GDM1 (cell line): ENCODE measurements at places on chromosomes 3 and 15.
A peak's percentile ranks its signal among the peaks of the same experiment; 100 is the strongest.

DNA sequence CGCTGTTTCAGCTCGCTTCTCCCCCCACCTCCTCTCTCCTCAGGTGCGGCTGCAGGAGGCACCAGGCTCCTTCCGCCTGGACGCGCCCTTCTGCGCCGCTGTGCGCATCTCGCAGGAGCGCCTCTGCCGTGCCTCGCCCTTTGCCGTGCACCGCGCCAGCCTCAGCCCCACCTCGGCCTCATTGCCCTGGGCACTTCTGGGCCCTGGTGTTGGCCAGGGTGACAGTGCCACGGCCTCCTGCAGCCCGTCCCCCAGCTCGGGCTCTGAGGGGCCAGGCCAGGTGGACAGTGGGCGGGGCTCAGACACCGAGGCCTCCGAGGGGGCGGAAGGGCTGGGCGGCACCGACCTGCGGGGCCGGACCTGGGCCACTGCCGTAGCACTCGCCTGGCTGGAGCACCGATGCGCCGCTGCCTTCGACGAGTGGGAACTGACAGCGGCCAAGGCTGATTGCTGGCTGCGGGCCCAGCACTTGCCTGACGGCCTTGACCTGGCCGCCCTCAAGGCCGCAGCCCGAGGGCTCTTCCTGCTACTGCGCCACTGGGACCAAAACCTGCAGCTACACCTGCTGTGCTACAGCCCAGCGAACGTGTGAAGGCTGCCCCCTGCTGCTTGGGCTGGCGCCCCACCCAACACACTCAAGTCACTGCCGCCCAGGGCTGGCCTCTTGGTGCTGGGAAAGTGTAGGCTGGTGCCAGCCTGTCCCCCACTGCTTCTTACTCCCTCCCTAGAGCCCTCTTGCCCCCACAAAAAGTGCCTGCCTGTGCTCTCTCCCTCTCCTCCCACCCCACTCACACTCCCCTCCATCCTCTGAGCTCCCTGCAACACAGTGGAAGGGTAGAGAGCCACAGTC is 7.1 kb downstream of the ALG3 start:
- no peak for DNase-seq

GRCh38 chr3:119973018-119973646 is 121.1 kb downstream of the GSK3B start:
- DNase-seq: no peak

- no peak for DNase-seq
Measured at GRCh38 chr3:51942603-51943450, 664 bp downstream of the PARP3 start.

DNA sequence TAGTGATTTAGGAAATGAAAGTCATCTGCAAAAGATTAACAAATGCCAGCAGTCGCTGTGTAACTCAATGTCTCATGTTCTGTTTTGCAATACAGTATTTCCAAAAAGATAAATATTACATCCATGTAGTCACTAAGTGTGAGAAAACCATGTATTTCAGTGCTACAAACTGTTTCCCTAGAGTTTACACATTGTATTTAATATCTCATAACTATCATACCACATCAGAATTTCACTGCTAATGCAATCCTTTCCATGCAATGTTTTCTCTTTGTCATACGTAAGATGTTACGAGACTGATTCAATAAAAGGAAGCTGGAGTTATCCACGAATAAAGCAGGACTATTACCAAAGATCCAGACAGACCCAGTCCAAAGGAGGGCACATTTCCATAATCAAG is 269.4 kb downstream of the GBE1 start:
- no peak for DNase-seq

DNA sequence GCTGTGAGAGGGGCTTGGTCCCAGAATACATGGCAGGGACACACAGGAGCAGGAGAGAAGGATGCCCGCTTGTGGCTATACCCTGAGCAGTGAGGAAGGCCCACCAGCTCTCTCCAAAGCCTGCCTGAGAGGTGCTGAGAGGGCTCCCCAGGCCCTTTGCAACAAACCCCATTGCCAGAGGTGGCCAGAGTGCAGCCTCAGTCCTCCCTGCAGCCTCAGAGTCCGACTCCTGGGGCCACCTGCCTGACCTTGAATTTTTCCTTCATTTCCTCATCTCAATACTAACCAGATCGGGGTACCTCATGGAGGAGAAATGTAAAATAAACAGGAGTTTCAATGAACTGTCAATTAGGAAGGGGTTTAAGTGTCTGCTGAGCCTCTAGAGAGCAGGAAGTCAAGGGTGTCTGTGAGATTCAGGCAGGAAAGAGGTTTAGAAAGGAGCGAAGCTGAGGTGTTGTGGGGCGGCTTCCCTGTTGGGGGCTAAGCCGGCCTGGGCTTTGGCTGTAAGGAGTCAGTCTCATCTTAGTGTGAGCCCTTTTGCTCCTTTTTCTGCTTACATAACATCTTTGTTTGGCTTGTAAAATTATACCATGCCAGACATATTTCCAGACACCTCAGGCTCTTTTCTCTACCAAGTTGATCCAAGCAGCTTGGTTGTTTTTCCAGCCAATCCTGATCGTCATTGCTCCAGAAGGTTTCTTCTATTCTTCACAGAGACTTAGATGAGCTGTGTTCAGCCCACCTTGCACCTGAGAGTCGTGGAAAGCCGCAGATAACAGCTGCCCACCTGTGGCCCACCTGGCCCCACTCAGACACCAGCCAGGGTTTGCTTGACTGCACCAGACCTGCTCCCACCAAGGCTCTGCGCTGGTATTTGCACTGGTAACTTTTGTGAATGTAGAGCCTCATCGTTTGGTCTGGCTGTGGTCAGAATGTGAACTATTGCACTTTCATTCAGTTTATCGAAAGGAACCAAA is 36.7 kb downstream of the CMTM7 start:
- peak; percentile 36 for DNase-seq

- DNase-seq: no peak
Measured at GRCh38 chr3:120648290-120648689, 33.7 kb downstream of the HGD start.

GRCh38 chr15:71649894-71650293 is 160.5 kb upstream of the NR2E3 start:
- DNase-seq: no peak

DNA sequence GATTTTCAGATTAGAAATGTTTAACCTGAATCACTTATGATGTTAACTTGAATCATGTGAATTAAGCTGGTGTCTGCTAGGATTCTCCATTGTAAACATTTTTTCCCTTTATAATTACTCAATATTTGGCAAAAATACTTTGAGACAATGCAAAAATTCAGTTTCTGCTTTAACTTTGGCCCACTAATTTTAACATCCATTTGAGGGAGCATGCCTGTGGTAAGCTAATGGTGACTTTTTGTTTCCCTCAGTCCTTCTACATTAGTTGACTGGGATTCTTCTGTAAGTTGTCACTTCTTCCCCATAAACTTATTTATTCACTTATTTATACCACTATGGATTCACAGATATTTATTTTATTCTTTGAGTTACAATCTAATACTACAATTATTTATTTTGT is 59.3 kb downstream of the PIK3R4 start:
- no peak for DNase-seq

DNA sequence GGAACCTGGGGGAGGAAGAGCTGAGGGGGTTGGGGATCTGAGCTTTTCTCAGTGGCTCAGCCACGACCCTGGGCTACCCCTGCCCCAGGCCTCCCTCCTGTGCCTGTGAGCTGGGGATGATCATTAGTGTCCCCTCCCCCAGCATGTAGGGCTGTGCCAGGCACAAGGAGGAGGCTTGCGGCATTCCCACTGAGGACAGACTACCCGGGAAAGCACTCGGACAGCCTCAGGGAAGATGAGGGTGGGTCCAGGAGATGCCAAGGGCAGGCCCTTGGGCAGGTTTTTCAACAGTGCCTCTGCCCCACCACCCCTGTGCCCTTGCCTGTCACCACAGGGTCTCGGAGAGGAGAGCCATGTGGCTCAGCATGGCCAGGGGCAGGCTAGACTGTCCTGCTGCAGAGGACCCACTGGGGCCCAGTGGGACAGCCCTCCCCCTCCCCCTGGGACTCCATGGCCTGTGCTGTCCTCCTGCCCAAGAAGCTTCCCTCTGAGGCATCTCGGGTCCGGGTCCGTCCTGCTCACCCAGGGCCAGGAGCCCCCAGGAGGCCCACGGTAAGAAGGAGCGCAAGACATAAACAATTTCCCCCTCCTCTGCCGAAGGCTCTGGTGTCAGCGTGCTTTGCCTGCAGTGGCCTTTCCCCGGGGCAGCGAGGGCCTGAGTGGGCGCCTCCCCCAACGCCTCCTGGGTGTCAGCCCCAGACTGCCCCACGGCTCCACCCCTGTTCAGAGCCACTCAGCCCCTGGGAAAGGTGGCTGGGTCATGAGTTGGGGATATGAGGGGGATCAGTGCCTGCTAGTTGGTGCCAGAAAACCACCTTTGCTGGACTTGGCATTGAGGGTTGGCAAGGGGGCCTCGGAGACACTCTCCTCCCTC is 192.5 kb downstream of the GOLGA6L6 start:
- no peak for DNase-seq

GRCh38 chr3:7504886-7505775 is 644.2 kb downstream of the GRM7 start:
- DNase-seq: no peak

DNA sequence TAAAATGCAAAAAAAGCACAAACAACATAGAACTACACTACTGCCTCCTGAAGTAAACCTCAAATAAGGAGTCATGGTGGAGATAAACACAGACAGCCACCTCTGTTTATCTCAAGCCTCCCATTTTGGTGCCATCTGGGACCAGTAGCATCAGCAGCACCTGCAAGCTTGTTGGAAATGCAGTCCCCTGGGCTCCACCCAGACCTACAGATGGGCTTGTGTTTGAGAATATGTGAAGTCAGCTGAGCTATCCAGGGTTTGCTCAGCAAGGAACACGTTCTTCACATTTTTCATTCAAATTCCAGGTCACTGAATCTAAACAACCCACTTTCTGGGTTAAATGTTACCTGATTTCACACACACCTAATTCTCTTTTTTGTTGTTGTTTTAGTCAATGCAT is 45.5 kb downstream of the RASGRF1 start:
- DNase-seq: no peak

- DNase-seq: peak; percentile 56
Measured at GRCh38 chr15:82832601-82833361, 23.4 kb downstream of the WHAMM start.

DNA sequence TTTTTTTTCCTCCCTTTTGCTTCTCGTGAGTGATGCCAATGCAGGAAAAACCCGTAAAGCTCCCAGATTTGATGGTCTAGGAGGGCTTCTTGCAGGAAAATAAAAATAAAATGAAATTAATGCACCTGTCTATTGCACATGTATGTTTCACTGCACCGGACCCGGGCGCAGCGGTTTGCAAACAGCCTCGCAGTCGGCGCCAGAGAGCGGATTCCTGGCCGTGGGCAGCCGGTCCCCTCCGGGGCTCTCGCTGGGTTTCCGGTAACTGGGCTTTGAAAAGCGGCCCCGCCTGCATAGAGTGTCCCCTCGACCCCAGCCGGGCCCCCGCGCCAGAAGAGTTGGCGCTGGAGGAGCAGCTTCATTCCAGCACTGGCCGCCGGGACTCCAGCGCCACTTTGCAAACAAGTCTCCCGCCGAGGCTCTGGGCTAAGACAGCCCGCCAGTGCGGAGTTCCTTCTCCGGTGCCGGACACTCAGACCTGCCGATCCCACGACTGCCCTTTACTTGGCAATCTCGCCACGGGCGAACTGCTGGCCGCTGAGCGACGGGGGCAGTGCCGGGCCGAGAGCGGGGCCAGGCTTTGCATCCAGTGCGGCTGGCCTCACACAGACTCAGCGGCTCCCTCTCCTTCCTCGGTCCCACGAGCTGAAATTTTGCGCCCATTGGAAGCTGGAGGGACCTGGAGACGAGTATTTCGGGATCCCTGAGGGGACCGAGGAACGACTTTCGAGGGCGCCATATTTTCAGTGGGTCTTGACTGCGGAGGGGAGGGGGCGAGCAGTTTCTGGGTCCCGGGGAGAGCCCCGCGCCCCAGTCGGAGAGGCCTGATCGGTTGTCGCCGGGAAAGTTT is 225.9 kb upstream of the C2CD4B start:
- DNase-seq: peak; percentile 11

- DNase-seq: no peak
Measured at GRCh38 chr3:44722103-44722401, 7.4 kb upstream of the ZNF501 start.
